ENCODE measurements at places on chromosomes 3 and 15.

GRCh38 chr3:48112813-48113212, 75.4 kb downstream of the CDC25A start:
- peak; percentile 35 for DNase-seq

GRCh38 chr3:27675287-27675686, 46.8 kb downstream of the EOMES start:
- peak; percentile 52 for DNase-seq

DNA sequence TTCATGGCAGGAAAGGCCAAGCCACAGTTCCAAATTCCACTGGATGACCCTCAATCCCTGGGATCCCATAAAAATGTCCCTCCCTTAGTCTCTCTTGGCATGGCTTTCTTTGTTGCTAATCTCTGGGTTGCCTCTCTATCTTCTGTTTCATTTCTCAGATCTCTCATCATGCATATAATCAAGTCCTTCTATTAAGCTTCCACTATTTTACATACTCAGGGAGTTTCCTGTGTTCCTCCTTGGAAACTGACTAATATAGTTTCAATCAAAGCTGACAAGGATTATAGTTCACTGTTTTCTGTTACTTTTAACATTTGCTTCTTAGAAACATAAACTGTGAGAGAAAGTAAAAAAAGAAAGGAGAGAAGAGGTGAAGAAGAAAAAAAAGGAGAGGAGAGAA, 113.8 kb upstream of the COL8A1 start:
- no peak for DNase-seq

- DNase-seq: no peak
These were observed 108.8 kb upstream of the UMPS start for GRCh38 chr3:124621498-124621897.

GRCh38 chr15:51499379-51499976, 123.1 kb downstream of the DMXL2 start:
- peak; percentile 24 for DNase-seq

DNA sequence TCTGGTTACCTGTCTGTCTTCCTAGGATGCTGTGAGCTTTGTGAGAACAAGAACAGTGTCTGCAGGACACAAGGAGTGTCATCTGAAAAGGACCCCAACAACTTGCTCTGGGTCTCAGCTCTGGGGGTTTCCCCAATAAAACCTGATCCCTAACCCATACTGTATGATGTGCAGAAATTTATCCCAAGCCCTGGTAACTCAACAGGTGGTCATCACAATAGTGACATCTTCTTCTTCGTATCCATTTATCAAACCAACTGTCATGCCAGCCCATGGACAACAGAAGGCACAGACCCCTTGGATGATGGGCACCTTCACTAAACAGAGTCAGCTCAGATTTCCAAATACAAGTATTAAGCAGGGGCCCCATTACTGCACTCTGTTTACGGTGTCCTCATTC, 127.5 kb downstream of the UACA start:
- no peak for DNase-seq

DNA sequence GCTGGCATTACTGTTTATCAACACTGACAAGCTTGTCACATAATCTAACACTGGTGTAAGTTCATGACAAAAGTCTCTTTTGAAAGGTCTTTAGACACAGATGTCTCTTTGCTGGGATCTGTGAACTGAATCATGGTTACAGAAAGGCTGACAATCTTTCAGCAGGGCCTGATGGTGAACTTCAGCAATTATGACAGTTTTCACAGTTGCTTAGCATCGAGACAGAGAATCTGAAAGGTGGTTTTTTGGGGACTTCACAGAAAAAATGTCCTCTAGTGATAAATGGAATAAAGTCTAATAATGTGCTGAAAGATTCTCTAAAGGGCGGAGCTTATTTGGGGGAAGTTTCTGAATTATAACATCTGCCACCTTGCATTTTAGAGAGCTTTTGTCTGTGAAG, 32.3 kb downstream of the CLDN1 start:
- DNase-seq: no peak

- no peak for DNase-seq
These were observed 17.3 kb downstream of the MTMR10 start for GRCh38 chr15:30974112-30974511.

DNA sequence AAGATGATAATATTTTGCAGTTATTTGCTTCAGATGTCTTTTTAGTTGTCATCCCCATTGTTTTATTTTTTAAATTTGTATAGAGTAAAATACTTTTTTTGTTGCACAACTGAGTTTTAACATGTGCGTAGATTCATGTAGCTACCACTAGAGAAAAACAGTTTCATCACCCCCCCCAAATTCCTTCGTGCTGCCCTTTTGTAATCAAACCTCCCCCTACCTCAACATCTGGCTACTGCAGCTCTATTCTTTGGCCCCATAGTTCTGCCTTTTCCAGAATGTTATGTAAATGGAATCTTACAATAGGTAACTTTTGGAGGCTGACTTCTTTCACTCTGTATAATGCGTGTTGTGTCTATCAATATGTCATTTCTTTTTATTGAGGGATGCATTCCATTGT, 232.0 kb upstream of the RASGRP1 start:
- no peak for DNase-seq

- DNase-seq: no peak
These were observed at the start of gene ACSBG1 for GRCh38 chr15:78234515-78235040. ACSBG1 (minus strand) TSS chr15:78234565; CDS start chr15:78234501, 64 bp downstream.

DNA sequence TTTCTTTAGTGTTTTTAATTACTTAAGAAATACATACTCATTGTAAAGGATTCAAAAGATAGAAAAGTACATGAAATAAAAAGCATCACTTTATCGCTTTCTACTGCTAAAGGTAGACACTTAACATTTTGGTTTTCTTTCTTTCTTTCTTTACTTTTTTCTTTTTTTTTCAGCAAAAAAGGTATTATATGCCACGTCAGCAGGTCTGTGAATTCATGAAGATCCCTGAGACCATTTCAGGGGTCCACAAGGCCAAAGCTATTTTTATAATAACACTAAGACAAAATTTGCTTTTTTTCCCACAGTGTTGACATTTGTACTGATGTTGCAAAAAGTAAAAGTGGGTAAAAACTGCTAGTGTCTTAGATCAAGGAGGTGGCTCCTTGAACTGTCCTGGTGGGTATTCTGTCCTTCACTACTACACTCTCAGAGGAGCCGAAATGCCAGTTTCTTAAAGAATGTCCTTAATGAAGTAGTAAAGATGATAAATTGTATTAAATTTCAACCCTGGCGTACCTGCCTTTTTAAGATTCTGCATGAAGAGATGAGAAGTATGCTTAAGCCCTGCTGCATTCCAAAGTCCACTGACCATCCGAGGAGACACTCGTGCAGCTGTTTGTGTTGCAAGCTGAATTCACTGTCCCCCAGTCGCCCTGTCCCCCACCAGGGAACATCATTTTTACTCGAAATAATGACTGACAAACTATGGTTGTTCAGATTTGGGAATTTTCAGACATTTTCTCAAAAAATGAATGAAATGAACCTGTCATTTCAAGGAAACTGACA, 106.7 kb upstream of the PIAS1 start:
- DNase-seq: no peak

DNA sequence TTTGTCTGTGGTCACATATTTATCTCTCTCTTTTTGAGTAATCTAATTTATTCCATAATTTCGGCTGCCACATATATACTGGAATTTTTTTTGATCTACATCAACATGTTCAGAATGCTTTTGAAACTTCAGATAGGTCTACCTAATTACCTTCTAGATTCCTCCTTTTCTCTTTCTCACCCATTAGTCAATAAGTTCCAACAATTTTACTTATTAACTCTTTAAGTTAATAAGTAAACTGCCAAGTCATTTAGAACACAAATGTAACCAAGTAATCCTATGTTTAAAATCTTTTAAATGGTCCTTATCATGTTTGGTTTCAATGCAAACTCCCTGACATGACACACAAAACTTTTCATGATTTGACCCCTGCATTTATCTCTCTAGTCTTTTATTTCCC, 410.5 kb downstream of the UNC13C start:
- no peak for DNase-seq

- peak; percentile 57 for DNase-seq
These were observed 304.9 kb downstream of the FGF12 start for GRCh38 chr3:192422321-192422996.

- no peak for DNase-seq
These were observed 13.7 kb downstream of the LRRK1 start for GRCh38 chr15:100932676-100933348.

DNA sequence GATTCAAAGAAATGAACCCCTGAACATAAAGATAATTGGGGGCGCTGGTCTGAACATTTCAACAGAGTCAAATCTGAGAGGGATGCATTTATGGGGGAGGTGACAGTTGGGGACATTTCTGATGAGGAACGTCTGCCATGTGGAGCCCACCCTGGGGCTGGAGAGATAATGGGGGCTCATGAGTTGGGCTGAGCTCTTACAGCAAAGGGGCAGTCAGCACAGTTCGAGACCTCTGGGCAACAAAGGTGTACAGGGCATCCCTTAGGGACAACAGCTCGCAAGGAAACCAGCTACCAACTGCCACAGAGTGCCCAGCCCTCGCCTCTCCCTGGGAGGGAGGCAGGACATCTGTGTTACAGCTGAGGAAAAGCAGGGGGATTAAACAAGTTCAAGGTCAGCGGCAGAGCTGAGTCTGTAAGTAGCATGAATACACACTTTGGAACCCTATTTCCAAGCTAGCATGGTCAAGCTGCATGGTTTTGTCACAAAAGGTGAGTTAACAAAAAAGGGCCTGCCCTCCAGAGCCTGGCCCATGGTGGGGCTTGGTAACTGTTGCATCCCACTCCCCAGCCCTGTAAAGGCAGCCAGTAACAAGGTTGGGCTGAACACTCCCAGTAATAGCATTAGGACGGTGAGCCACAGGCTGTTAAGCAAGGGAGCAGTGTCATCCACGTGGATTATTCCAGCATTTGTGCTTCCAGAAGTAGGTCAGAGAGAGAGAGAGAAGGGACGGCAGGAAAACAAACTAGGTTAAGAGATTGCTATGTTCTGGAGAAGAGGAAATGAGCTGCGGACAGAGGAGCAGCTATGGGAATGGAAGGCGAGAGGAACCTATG, 4.3 kb downstream of the GNB5 start:
- no peak for DNase-seq

GRCh38 chr3:37779289-37780152, 82.2 kb upstream of the CTDSPL start:
- DNase-seq: peak; percentile 77

GRCh38 chr3:55592572-55592971, 105.5 kb upstream of the WNT5A start:
- DNase-seq: no peak

DNA sequence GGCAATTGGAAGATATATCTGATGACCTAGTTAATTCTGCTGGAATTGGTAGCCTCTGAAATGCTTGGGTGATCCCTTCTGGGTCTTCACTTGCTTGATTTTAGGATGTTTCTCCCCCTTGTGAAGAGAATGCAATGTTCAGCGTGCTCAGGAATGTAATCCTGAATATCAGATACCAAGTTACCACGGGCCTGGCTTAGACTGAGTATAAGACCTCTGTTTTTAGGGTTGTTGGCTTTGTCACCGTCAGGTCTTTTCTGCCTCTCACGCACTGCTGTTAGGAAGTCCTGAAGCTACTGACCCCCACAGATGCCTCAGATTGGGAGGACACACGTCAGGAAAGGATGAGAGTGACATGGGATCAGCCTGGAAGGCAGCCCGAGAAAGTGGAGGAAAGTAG, 198.5 kb downstream of the CDIN1 start:
- DNase-seq: peak; percentile 64

- DNase-seq: no peak
These were observed 1126.1 kb downstream of the ROBO1 start for GRCh38 chr3:78641703-78642102.

GRCh38 chr3:168552251-168552650, 456.5 kb upstream of the GOLIM4 start:
- DNase-seq: no peak

DNA sequence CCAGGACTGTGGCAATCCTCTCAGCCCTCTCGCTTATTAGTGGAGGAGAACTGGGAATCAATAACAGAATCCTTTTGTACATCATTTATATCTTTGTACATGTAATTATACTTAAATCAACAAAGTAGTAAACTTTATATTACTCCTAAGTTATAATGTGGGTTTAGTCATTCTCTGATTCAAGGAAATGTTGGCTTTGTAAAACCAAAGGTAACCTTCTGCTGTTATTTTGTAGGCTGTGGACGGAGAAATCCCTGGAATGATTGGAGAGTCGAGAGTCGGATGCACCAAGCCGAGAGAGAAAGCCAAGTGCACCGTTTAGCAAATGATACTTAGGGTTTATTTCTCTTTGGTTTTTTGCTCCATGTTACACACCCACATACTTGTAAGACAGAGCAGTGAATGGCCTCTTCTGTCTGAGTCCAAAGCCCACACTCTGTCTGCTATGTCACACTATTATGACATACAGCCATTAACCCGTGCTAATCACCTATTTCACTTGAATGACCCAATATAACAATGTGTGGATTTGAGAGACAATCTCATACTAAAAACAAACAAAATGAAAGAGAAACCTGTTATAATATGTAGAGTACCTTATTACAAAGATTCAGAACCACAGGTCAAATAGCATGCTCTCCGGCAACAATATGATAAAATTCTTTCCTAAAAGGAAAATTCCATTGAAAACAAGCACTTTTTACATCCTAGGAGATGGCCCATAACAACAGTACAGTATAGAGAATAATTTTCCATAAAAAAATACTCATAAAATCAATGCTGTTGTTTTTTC, 72.2 kb downstream of the MECOM start:
- DNase-seq: no peak

DNA sequence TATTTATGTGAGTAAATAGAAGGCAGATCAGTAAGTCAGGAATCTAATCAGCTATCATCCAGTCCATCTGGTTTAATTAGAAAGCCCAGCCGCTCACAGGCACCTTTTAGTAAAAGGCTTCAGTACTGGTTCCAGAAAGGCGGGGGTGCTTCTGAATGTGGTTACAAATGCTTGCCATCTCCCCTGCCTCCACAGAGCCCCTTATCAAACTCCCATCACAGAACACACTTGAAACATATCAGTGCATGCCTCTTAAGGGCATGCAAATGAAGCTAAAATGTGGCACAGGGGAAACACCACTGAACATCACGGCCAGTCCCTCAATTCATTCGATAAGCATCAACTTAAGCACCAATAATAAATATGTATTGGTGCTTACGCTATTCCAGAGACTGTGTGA, 261.4 kb downstream of the RORA start:
- DNase-seq: no peak

DNA sequence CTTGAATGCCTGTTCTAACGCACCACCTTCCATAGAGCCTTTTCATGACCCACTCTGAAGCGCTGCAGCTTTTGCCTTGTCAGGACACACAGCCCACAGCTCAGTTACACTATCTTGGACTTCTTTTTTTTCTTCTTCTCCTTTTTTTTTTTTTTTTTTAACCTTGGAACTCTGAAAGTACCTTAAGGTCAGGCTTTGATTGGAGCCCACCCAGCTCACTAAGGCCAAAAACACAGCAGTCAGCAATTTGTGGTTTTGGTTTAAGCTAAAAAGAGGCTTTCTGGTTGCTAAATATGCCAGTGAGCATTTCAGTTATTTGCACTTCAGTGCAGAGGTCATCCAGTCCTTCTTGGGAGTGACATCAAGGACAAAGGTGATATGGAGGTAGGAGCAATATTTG, 1.7 kb downstream of the SLC25A20 start:
- no peak for DNase-seq

All from fibroblast of skin of abdomen (primary cell).